Stimulated activated CD4-positive, alpha-beta T cell treated with anti-CD3 and anti-CD28 coated beads, Interleukin-4, amount 100 ng/mL, for 1 hour (primary cell): ENCODE measurements at places on chromosomes 7 and 10.

DNA sequence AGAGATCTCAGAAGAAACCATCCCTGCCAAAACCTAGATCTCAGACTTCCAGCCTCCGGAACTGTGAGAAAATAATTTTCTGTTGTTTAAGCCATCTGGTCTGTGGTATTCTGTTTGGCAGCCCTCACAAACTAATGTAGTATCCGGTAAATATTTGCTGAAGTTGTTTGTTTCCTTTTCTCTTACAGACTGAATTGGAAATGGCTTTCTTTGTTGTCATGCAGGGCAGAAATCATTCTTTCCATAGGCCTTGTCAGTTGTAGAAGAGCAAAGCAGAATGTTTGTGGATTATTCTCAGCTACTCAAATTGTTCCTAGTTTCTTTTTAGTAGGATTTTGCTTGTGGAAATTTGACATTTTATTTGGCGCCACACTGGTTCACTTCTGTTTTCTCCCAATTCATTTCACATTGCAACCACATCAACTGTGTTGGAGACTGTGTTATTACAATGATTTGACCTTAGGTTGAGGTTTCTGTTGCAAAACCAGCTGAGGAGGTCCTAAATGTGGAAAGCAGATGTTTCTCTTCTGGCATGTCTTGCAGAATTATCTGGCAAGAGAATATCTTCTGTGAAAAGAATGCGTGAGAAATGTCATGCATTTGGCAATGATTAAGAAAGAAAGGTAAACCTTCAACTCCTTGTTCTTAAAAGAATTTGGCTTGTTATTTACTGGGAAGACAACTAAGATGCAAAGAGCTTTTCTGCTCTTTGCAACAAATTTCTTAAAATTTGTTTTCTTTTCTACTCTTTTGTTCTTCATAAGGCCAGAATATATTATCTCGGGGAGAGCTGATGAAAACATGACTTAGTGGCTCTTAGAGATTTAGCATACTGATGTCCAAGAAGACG lies 25.8 kb downstream of the ACTA2 start:
- no peak for DNase-seq

DNA sequence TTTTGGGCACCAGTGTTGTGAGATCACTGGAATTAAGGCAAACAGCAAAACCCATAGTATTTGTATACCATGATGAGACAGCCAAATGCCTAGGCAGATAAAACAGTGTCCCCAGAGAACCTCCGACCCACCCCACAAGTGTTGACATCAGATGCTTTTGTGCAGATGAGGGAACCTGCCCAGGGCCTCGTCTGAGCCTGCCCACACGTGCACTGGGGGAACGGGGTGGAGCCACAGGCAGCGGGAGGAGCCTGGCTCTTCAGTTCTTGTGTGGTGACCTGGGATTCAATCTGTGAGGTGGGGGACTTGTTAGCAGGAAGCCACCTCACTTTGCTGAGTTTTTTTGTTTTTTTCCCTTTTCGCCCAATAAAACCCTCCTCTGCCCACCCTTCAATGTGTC lies 33.4 kb upstream of the OPTN start:
- no peak for DNase-seq

- no peak for DNase-seq
Observed at GRCh38 chr10:103776878-103777591, 78.3 kb downstream of the SH3PXD2A start.

- DNase-seq = no peak
Observed at GRCh38 chr7:118264836-118265235, 40.3 kb downstream of the ANKRD7 start.

GRCh38 chr7:79709574-79710409 lies 256.3 kb upstream of the MAGI2 start:
- no peak for DNase-seq

GRCh38 chr10:124735491-124736286 lies 8.5 kb downstream of the FAM53B start:
- DNase-seq = no peak

GRCh38 chr10:84783909-84784308 lies 455.5 kb downstream of the CCSER2 start:
- DNase-seq = no peak

DNA sequence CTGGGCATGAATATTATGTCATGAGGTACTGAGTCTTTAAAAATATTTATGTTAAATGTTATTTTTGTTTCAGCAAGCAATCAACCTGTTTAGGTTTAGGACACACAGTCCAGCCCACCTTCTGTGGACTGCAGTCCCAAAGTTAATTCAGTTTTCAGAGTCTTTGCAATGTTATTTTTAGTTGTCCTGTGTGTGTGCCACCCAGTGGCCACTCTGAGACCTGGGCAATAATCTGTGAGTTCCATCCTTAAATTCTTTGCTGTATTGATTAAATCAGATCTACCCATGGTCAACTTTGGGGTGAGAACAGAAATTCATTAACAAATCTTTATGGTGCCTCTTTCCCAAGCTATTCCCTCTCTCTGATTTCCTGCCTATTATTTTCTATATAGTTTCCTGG lies 415.1 kb downstream of the CCSER2 start:
- no peak for DNase-seq

GRCh38 chr7:16791071-16791470 lies 13.7 kb downstream of the AGR2 start:
- DNase-seq = no peak

GRCh38 chr10:14185316-14186045 lies 145.2 kb downstream of the FRMD4A start:
- peak; percentile 38 for DNase-seq

DNA sequence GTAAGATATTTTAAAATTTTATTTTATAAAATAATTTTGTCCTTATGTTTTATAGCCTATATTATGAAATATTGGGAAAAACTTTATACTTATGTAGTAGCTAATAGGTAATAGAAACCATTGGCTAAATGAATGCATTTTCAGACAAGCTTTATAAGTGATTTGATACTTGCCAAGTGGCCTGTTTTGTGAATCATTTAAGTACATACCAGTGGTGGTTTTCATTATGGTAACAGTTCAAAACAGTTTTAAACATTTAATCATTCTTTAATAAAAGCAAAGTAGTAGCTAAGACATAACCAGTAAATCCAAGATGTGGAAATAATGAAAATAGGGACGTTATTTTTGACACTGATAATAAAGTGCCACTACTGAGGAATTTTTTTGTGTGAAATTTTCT lies 182.2 kb downstream of the PHF14 start:
- DNase-seq = no peak

GRCh38 chr7:20696803-20697333 lies 81.4 kb downstream of the ABCB5 start:
- no peak for DNase-seq

DNA sequence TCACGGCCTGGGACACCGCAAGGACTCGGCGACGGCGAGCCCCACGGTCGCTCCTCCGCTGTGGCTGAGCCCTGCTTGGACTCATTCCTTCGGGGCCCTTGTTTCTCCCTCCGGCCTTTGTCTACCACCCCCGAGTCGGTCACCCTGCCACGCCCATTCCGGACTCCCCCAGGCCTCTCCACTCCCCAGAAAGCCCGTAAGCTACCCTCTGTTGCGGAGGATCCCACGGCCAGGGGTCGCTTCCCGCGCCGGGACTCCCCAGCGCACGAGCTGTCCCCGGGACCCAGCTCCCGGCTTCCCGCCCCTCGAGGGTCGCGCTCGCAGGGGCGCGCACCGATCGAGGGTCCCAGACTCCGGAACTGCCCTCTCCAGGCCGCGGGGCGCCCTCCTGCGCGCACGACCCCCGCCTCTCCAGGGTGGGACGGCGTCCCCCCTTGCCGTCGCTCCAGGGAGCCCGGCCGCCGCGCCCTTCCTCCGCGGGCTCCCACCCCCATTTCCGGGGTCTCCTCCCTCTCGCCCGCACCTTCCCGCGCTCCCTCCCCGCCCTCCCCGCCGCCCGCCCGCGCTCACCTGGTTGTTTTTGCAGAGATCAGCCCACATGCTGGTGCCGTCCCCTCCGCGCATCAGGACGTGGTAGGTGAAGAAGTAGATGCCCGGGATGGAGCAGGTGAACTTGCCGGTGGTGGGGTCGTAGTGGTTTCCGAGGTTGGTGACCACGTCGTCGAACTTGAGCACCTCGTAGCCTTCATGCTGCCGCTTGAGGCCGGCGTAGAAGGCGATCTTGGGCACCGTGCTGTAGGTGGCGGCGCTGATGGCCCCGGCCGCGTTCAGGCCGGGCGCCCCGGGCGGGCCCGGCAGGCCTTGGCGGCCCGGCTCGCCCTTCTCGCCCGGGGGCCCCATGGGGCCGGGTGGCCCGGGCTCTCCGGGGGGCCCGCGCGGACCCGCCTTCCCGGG lies 1.5 kb downstream of the C1QL3 start:
- DNase-seq = no peak

DNA sequence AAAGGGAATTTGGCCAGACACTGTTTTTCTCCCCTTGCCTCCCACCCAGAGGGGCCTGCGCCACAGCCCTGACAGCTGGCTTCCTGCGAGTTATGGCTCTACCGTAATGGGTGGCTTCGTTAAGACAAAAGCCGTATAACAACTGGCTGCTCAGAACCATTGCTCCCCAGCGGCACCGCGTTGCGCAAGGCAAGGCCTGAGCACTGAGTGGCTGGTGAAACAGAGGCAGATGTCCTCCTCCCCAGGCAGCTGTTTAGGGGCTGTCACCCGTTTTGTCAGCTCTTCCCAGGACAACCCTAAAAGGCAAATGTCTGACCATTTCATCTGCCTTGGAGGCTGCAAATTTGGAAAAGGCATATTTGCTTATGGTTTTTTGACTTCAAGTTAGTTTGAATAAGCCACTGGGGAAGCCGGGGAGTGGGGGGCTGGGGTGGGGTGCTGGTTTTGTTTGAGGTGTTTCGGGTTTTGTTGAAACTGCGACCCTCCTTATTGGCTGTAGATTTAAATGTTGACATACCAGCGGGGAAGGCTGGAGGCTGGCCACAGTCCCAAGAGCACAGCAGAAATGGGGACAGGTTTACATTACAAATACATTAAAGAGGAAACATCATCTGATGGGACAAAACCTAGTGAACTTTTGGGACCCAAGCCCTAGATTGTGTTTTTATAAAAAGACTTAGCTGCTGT lies 681 bp upstream of the SPOCK2 start:
- peak; percentile 55 for DNase-seq

DNA sequence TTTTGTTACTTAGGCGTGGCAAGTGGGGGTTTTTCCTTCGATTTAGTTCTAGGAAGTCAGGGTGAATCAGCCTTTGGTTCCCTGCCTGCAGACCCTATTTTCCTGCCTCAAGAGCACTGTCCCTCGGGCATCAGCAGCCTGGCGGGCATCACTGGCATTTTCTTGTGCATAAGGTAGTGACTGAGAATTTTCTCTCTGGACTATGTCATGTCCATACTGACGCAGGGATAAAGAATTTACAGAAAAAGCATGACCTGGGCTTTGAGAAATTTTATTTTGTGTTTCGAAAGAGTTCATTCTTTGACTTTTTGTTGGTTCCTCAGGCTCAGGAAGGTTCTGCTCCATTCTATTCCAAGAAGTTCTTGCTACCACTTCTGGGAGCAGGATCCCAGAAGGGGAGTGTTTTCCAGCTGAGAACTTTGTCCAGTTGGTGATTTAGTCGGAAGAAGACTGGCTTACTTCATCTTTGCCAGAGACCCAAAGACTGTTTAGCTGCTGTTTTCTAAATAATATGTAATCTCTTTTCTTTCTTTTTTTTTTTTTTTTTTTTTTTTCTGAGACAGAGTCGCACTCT lies 213.9 kb upstream of the SH2B2 start:
- DNase-seq = no peak

GRCh38 chr10:90304533-90304932 lies 553.3 kb downstream of the HTR7 start:
- no peak for DNase-seq

GRCh38 chr10:111515264-111515663 lies 438.4 kb downstream of the ADRA2A start:
- DNase-seq = no peak

DNA sequence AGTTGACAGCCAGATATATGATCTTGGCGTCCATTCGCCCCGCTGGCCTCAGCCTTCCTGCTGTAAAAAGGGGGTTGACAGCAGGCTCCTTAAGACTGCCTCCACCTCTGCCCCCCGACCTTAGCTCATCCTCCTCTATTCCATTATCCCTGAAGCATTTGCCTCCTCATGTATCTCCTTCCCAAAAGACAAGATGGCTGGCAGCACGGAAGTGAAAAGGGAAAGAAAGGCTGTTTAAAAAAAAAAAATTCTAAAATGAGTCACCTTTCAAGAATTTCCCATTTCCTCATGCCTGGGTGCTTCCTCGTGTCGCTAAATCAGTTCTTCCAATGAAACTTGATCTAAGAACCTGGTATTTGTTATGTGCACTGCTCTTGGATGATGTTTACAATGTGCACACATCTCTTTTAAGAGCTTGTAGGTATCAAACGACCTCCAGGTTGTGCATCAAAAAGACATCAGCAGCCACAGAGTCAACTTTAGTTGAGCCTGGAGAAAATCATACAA lies 1.7 kb downstream of the SCRN1 start:
- DNase-seq = no peak

- peak; percentile 48 for DNase-seq
Observed at GRCh38 chr10:3803927-3804741, 19.1 kb upstream of the KLF6 start.

GRCh38 chr10:36195364-36195763 lies 553.3 kb upstream of the FZD8 start:
- DNase-seq = no peak

DNA sequence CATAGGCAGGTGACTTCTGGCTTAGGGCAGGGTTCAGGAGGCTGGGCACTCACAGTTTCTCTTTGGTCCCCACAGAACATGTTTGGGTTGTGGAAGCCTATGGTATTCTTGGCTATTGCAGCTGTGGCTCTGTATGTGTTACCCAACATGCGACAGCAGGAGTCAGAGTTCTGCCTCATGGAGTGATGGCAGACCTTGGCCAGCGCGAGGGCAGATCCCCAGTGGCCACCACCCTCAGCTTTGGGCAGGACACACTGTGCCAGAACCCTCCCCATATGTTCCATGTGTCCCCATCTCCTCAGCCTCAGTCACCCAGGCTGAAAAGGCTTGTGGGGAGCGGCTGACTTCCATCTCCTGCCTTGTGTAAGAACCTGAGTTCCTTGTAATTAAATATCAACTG lies 8.5 kb upstream of the FLNC start:
- no peak for DNase-seq

DNA sequence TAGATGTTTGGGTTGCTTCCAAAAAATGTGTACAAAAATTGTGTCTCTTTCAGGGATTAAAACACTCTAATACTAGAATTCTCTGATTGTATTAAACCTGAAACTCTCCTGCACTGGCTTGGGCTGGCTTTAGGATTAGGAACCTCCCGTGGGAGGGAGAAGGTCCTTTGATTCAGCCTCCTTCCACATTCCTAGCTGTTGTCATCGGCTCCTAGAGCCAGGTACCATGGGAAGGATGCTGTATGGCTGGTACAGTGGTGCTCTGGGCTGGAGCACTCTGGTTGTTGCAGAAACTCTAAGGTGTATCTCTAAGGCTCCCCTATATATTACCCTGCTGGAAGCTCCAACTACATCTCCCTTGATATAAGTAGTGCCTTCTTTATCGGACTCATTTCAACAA lies 245.2 kb upstream of the FOXK1 start:
- DNase-seq = no peak

DNA sequence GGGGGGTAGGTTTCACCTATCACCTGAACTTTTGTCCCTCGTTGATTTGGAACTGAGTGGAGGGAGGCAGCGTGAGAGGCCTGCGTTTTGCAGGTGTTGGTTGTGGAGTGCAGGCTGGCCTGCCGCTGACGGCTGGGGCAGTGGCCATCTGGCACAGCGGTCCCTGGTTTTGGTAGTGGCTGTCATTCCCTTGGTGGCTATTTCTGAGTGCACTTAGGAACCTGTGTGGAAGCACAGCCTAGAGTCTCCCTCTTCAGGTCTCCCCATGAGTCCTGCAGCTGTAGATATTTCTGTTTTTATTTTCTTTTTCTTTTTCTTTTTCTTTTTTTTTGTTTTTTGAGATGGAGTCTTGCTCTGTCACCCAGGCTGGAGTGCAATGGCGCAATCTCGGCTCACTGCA lies 129.2 kb downstream of the CUL2 start:
- no peak for DNase-seq

GRCh38 chr10:51800725-51801424 lies 101.5 kb upstream of the CSTF2T start:
- DNase-seq = no peak
